Dorsolateral prefrontal cortex (tissue), 122 donors: ENCODE measurements at places on chromosomes 13 and 19.

- no peak for DNase-seq
Observed at GRCh38 chr13:73403355-73404120, 344.7 kb downstream of the KLF5 start.

GRCh38 chr13:39895254-39895653 lies 239.8 kb downstream of the COG6 start:
- DNase-seq = no peak

DNA sequence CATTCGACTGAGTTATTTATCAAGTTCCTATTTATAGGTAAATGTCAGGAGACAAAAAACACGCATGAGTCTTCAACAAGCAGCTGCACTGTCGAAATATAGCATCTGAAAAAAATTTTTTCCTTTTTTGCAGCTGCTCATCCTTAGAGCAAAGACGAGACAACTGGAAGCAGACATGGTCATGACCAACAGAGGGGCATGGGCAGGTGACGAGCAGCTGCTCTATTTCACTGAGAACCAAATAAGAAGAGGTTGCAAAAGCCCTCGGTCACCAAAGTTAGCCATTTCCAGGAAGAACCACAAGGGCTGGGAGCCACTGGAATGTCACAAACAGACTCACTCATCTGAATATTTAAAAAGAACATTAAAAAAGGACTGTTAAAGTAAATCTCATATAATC lies 22.2 kb downstream of the SOHLH2 start:
- DNase-seq = no peak

DNA sequence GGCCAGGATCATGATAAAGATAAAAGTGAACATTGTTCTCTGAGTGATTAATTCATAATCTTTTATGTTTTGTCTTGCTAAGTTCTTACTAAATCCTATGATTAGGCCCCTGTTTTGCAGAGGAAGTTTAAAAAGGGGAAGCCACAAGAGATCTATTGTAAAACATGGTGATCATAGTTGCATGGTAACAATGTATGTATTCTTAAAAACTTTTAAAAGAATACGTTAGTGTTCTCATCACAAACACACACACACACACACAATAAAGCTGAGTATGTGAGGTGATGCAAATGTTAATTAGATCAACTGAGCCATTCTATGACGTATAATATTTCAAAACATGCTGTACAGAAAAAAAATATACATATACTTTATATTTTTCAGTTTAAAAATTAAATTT lies 51.2 kb downstream of the MBD3L2B start:
- DNase-seq = no peak

DNA sequence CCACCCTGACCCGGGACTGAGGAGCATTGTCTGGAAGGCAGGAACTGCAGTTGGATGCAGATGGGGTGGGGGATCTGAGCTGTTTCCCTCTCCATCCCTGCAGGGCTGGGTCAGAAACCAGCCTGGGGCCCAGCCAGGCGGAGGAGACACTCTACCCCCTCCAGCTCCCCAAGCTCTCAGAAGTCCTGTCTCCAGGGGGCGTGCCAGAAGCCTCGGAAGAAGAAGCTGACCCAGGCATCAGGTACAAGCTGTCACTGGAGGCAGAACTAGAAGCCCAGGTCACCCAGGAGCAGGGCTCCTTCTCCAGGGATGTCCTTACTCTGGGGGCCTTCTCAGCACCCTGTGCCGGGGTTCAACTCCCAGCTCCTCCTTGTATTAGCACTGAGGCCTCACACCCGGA lies 15.5 kb downstream of the SIX5 start:
- no peak for DNase-seq

DNA sequence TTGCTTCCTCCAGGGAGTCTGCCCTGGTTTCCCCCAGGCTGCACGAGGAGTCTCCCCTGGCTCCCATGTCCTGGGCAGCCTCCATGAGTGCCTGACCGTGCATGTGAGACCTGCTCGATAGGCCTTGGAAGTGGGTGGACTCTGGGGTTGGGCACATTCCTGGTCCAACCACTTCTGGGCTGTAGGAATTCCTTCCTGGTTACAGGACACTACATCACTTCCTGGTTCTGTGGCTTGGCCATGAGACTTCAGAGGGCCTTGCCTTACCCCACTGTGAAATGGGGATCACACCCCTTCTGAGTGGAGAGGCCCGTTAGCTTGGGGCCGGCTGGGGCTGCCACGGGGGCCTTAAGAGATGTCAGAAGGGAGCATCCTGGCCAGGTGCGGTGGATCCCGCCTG lies 4.0 kb upstream of the ZNF628 start:
- no peak for DNase-seq
